Stimulated activated CD8-positive, alpha-beta memory T cell treated with anti-CD3 and anti-CD28 coated beads, Interleukin-2, amount 100 ng/mL, for 1 hour (primary cell): ENCODE measurements at places on chromosomes 4 and X.
A peak's percentile ranks its signal among the peaks of the same experiment; 100 is the strongest.

GRCh38 chrX:22015139-22015750 is 16.9 kb upstream of the PHEX start:
- no peak for DNase-seq

- no peak for DNase-seq
These were observed 74.7 kb upstream of the STS start for GRCh38 chrX:7072856-7073255.

DNA sequence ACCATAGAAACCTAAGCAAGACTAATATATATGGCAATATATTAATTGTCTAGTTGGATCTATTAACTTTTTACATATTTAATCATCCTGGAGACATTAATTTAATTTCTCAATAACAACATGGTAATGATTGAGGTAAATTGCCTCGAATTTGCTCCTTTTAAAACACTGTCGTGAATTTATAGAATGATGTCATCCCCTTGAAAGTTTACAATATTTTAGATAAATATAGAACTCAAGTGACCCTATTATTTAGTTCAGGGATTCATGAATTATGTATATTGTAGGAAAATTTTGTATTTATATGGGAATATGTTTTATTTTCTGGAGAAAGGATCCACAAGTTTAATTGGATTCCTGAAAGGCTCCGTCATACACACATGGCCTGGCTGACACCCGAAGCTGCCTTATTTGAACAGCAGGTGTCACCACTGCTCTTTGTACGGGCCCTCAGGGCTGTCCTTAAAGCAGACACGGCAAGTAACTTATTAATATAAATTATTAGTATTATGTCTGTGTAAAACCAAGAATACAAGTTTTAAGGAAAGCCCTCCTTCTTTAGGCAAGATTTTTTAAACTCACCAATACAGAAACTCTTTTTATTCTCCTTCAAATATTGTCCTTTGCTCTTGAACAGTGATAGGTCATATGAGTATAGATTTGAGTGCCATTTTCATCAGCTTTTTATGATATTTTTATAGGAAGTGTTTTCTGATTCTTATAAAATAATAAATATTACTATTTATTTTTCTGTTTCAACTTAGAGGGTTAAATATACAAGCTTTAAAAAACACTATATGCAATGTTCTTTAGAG is 1.9 kb upstream of the PLRG1 start:
- peak; percentile 44 for DNase-seq

GRCh38 chrX:39855748-39856129 is 242.0 kb downstream of the BCOR start:
- peak; percentile 57 for DNase-seq

DNA sequence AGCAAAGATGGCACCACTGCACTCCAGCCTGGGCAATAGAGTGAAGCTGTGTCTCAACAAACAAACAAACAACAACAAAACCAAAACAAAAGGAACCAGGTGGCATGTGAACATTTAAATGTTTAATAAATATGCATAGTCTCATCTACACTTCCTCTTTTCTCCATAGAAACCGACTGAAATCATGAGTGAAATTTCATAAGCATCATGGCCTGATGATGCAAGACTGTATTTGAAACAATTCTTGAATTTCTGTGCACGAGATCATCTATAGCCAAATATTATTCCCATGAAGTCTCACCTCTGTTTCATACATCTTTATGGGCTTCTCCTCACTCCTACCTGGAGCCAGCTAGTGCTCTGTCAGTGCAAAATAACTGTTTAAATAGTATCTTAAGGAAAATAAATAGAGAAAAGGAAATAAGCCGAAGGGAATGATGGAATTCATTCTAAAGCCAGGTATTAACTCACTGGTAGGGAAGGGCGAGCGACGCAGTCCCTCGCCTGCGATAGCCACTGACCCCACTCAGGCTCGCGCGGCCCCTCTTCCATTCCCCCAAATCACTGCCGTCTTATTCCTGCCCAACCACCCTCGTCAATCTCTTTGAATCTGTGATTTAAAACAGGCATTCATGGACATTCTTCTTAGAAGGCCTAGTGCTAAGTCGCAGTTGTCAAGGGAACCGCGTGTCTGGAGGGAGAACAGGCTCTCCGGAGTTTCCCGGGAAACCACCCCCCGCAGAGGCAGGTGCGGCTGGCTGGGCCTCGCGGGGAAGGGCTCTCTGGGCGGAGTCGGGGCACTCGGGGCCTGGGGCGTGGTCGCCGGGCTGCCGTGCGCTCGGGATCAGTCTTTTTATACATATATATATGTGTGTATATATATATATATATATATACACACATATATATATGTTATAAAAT is 52.4 kb upstream of the TRIM2 start:
- no peak for DNase-seq

DNA sequence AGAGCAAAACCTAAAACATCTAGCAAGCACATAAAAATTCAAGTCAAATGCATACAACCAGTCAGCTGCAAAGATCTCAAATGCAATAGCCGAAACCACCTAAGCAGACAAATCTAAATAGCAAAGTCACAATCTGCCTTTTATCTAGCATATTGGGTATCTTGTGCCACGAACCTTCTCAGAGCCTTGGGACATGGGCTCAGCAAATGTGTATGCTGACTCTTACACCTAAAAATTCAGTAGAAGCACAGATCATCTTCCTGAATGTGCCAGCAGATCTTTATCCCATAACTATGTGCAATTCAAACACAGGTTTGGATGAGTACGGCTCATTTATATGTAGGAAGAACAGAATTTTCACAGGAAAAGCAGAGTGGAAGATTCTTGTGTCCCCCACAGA is 492.1 kb downstream of the INPP4B start:
- no peak for DNase-seq

GRCh38 chrX:48573690-48574269 is 504 bp upstream of the RBM3 start:
- no peak for DNase-seq

GRCh38 chrX:88991583-88992132 is 244.6 kb downstream of the CPXCR1 start:
- DNase-seq: no peak

DNA sequence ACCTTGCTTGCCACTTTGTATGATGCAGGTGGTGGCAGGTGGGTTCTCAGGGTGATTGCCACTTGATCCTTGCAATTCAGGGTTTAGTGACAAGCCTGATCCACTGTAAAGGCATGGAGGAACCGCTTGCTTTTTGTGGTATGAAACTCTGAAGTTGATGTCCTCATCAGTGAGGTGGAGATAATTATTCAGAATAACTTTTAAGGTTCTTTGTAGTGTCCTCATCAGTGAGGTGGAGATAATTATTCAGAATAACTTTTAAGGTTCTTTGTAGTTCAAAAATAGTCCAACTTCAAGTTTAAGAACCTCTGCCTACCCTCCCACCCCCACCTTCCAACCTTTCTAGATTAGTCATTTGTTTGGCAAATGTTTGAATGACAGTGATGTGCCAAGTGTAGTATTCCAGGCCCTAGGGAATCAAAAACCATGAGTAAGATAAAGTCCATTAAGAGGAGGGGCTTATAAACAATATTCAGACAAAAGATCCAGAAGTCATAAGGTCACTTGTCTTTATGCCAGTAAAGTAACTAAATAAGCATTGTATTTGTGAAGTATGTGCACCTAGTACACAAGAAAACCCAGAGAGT is 51.2 kb downstream of the DCUN1D4 start:
- DNase-seq: no peak

- DNase-seq: no peak
These were observed 108.8 kb downstream of the TMA16 start for GRCh38 chr4:163603257-163603656.

DNA sequence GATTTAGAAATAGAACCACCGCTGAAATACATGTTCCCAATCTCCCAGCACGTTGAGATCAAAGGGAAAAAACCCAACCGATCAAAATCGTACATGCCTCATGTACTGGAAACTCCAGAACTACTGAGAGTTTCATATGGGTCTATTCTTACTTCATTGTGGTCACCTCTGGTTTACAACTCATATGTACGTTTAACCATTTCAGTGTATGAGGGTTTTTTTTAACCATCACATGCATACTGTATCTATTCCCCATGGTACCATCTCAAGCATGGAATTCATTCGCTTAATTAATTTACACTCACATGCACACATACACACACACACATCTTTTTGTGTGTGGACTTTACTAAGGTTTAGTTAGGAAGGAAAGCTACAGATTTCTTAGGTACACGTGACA is 46.0 kb upstream of the CLNK start:
- no peak for DNase-seq

DNA sequence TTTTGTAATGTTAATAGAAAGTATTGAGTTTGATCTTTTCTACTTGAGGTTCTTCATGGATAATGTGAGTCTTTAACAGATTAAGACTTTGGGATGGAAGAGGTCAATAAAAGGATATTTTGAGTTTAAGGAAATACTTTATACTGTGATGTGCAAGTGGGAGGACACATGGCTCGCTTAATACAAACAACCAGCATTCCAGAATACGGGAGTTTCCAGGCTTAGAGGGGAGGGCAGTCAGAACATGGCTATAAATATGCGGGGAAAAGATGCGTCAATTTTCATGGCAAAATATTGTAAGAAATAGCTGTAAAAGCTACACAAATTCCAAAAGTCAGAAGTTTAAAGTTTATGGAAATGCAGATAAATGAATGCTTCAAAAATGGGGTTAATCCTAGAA is 192.3 kb downstream of the AASDH start:
- no peak for DNase-seq

DNA sequence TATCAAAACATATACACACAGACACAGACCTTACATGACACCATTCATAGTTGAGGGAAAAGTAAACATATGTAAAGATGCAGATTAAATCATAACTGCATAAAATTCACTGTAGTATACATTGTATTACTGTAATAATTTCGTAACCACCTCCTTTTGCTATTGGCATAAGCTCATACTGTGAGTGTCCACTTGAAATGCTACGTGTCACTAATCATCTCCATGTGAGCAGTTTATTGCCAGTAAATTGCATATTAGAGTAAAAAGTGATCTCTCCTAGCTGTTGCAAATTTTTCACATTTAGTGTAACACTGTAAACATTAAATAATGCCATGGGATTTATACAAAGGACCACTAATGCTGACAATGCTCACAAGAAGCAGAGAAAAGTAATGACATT is 256.7 kb upstream of the GNPDA2 start:
- no peak for DNase-seq

GRCh38 chrX:53330331-53330730 is 48.9 kb upstream of the IQSEC2 start:
- DNase-seq: no peak

DNA sequence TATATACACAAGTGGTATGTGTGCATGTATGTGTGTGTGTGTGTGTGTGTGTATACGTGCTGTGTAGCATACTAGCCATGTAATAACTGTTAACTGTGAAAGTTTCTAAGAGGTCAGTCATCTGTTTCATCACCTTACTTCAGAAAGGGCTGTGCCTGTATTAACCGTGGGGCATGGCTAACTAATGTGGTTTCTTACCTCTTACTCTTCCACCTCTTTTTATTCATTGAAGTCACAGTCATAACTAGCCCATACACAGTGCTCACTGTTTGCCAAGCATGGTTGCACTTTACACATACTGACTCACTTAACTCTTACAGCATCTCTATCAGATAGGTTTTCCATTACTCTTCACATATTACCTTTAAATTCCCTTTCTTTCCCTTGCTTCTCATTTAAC is 23.7 kb upstream of the LRAT start:
- no peak for DNase-seq

- DNase-seq: no peak
These were observed 121.6 kb downstream of the GUCY2F start for GRCh38 chrX:109360301-109360700.

DNA sequence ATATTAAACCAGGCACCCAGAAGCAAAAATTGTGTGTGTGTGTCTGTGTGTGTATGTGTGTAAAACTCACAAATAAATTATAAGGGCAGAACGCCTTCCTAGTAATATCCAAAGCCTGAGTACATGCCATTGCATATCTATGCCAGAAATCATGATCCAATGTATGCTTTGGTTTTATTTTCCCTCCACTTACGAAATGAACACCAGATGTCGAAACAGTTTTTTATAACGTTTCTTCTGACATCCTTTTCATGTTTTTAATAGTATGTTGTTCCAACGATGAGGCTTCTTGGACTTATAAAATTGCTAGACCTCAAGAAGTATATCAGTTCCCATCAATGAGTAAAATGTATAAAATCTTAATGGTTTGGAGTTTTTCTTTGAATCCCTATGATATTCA is 55.4 kb downstream of the KCNIP4 start:
- no peak for DNase-seq

GRCh38 chr4:168522356-168522755 is 25.5 kb downstream of the PALLD start:
- DNase-seq: no peak

GRCh38 chr4:15963001-15963451 is at the start of gene FGFBP2:
Gene FGFBP2, minus strand, starts transcription at chr4:15963175. Its CDS starts 46 bp downstream, at chr4:15963129.
- peak; percentile 42 for DNase-seq

DNA sequence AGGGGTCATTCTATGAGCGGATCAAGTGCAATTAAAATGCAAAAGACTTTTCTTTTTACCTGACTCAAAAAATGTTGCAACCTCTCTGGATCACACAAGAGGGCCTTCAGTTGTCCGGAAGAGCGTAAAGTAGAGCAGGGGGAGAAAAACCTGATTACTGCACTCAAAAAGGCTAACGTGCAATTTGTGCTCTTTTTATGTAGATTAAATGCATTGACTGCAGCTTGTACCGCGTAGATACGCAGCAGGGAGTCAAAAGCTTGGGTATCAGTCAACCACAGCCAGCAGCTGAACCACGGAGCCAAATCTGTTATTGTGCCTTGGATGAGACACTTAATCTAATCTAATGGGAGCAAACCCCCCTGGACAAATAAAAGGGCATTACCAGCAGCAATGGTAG is 107.3 kb upstream of the RAI2 start:
- DNase-seq: no peak

DNA sequence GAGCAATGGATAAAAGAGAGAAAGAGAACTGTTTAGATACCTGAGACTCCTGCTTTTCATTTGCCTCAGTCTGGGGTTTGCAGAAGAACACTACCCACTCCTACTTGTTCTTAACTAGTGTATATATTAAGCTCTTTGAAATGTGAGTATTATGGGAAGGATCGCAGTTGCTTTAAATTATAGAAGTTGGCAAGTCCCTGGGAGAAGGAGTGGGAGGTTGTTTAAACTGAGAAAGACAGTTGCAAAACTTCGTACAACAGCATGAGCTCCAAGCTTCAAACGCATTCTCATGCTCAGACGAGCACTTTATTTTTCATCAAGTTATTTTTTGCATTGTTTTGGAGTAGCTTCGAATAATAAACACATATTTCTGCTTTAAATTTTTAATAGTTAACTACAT is 88.1 kb upstream of the C1QTNF7 start:
- no peak for DNase-seq

- DNase-seq: no peak
These were observed 10.0 kb downstream of the GPR82 start for GRCh38 chrX:41733939-41734338.

GRCh38 chr4:72383439-72383838 is 185.6 kb downstream of the ADAMTS3 start:
- DNase-seq: no peak

- no peak for DNase-seq
These were observed 3.4 kb downstream of the TEX13B start for GRCh38 chrX:107978707-107979307.
